ENCODE measurements at places on chromosomes 3 and 15.

GRCh38 chr15:101532865-101533264 lies 43.4 kb upstream of the PCSK6 start:
- peak; percentile 4 for DNase-seq

DNA sequence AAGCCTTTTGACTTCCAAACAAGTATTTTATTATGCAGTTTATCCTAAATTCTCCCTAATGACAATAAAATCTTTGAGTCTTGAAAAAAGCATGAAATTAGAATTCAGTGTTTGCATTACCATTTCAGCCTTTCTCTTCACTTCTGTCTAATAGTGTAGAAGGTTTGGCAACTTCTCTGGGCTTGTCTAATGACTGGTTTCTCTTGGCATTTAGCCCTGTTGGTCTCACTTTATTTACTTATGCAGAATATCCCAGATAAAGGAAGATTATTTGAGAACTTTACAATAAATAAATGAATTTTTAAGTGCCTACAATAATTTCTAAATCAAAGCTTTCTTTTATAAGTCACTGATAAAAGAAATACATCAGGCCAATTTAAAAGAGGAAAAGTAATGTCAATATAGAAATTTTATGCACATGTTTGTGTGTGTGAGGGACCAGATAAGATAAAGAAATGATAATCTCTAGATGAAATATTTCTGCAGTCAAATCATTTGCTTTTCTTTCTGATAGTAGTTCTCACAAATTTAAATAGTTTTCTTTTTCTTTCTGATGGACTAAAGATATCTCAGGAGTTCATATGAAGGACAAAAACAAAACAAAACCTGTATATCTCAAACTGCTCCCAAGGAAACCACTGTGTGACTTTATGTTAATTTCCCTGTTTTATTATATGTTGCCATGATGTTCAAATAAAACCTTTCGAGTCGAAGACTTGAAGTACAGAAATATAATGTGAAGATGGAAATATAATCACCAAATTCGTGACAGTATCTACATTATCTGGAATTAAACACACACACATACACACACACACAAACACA lies 533.1 kb upstream of the CBLB start:
- no peak for DNase-seq

- no peak for DNase-seq
Measured at GRCh38 chr3:125634336-125634950, 39.1 kb upstream of the OSBPL11 start.

- no peak for DNase-seq
Measured at GRCh38 chr3:117322866-117323265, 613.3 kb downstream of the TUSC7 start.

DNA sequence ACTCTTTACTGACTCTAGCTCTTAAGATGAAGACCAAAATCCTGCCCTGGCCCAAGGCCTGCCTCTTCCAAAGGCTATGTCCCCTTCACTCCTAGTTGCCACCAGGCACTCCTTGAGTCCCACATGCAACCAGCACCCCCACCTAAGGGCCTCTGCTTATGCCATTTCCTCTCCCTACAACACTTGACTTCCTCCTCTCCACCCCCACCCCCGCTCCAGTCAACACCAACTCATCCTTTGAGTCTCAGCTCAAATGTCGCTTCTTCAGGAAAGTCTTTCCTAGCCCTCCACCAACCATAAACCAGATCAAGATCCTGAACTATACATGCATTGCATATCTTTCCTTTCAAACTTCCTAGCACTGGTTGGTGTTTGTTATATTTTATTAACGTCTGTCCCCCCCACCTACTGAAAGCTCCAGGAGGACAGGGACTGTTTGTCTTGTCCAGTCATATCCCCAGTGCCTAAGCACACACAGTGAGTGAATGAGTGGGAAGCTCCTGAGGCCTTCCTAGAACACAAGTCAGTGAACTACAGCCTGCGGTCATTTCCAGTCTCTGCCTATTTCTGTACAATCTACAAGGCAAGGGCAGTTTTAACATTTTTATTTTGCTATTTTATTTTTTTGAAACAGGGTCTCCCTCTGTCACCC lies 7.3 kb downstream of the TBC1D2B start:
- DNase-seq, result no peak

- no peak for DNase-seq
Measured at GRCh38 chr15:26632500-26632899, 140.4 kb downstream of the GABRB3 start.

DNA sequence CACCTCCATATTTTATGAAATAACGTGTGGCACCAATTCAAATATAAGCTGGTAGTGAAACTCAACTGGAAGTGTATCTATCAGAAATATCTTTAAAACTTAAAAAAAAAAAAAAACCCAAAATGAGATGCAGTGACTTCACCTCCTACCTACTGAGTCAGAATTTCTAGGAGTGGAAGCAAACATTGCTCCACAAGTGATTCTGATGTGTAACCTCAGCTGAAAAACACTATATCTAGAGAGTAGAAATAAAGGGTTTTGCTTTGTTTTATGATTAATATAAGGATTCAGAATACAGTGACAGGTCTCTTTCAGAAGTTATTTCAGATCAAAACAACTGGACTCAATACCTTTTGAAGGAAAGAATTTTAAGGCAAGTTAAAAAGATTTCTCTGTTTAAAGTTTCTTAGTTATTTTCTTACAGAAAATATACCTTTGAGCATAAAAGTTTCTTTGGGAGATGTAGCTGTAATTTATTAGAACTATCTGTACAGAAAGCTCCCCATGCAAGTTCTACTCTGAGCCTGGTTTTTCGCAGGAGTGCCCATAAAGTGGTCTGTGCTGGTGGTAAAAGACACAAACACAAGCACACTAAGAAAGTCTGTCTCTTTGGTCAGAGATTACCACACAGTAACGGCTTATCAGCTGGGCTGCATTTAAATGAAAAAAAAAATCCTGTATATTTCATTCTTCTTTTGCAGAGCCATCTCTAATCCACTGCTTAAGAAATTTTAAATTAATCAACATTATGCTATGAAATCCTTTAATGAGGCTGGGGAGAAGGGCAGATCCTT lies 59.9 kb upstream of the PPIB start:
- no peak for DNase-seq

- no peak for DNase-seq
Measured at GRCh38 chr3:1036207-1036826, 56.5 kb upstream of the CNTN6 start.

DNA sequence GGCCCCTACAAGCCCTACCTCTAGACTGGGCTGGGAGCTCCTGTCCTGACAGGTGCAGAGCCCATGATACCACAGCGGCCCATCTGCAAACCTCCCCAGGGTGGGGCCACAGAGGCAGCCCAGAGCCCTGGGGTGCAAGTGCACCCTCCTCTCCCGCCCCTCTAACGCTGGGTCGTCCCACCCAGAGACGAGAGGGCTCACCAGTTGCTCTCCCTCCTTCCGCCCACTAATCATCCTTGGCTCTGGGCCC lies 742 bp downstream of the TNK2 start:
- no peak for DNase-seq

- DNase-seq, result no peak
Measured at GRCh38 chr15:50066202-50066601, 52.8 kb downstream of the ATP8B4 start.

DNA sequence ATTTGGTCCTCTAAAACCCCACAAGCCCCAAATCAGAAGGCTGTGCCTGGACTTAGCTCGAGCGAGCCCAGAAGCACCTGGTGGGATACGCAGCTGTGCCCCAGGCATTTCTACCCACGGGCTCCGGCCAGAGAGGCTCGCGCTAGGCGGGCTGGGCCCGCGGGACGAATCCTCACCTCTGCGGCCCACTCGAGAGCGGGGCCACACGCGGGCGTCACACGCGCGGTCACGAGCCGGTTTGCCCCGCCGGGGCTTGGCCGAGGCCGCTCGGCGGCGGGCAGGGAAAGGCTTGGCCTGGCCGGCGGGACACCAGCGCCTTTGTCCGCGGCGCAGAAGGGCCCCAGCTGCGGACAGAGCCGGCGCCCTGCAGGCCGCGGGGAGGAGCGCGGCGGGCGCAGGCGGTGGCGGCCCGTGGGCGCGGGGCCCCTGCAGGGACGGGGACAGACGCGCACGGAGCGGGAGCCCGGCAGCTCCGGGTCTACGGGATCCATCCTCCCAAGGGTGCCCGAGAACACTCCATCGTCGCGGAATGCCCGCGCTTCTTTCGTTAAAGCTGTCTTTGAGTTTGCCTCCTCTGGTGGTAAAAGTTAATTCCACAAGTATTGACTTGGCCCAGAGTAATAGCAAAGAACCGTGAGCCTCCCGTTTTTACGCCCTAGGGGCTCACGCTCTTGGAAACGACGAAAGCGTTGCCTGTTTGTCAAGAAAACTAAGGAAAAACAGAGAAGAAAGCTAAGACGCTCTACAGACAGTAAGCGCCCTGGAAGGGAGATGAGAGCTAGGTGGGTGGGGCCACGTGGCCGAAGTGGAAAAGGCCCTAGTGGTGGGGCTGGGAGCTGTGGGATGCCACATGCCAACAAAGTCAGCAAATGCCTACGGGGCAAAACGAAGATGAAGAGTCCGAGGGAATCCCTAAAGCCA lies 26.4 kb downstream of the TYRO3 start:
- DNase-seq, result no peak

GRCh38 chr3:143132246-143132980 lies 12.8 kb downstream of the CHST2 start:
- no peak for DNase-seq

DNA sequence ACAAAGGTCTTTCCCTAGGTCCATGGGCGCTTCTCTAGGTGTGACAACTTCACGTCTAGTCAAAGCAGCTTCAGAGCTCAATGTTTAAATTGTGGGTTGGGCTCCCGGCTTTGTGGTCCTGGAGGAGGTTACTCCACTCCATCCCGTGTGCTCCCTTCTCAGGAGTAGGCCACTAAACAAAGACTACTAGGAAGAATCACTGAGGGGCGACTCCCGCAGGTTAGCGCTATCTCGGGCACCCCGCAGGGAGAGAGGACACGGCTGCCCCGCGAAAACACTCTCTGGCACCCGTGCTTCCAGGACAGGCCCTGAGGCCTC lies 500 bp downstream of the PARP6 start:
- DNase-seq, result peak; percentile 65

All from HuH-7.5 (cell line).